ENCODE measurements at places on chromosomes 7 and 10. TPM values are rescaled to one million over a fixed set of nuclear protein-coding genes. Genes with fewer than 3 reads are reported as not detected.
A peak's percentile ranks its signal among the peaks of the same experiment; 100 is the strongest.

- DNase-seq: no peak
Measured at GRCh38 chr10:86059892-86060291, 306.7 kb downstream of the GRID1 start.

- DNase-seq: peak; percentile 99
Measured at GRCh38 chr7:13920053-13920697, 69.3 kb downstream of the ETV1 start.

Gene SH2D4B
- 0.03 TPM for polyA plus RNA-seq

DNA sequence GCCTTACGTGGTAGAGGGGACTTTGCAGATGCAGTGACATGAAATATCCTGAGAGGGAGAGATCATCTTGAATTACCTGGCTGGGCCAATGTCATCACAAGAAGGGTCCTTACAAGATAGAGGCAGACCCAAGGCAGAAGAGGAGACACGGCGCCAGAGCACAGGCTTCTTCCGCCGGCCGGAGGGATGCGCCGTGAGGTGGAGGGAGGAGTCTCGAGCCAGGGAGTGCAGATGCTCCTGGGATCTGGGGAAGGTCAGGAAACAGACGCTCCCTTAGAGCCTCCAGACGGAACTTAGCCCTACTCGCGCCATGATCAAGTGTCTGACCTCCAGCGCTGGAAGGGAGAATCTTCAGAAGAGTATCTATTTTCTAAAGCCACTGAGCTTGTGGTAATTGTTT is 304.8 kb downstream of the GLRX3 start:
- no peak for DNase-seq

DNA sequence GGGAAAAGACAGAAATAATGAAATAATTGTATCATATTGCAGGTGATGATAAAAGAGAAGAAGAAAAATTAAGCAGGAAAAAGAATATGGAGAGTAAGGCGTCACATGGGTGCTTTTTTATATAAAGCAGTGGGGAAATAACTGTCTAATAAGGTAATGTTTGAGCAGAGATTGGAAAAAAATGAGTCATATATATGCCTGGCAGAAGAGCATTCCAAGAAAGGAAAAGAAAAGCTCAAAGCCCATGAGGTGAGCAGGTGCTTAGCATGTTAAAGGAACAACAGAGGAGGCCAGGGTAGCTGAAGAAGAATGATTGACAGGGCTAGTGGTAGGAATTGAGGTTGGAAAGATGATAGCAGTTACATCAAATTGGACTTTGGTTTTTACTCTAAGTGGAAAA is 739.5 kb downstream of the SORCS1 start:
- DNase-seq: no peak

Gene SMKR1
- 0.76 TPM for polyA plus RNA-seq

Gene PITX3
- not detected for polyA plus RNA-seq

Gene BEND7
- polyA plus RNA-seq: 4.5 TPM

Gene STEAP1B
- 12.0 TPM for polyA plus RNA-seq
